Stimulated activated CD4-positive, alpha-beta T cell treated with anti-CD3 and anti-CD28 coated beads, Interleukin-12 subunit alpha, Interleukin-12 subunit beta, amount 100 ng/mL, for 24 hours (primary cell): ENCODE measurements at places on chromosomes 4 and X.
A peak's percentile ranks its signal among the peaks of the same experiment; 100 is the strongest.

- peak; percentile 71 for DNase-seq
Observed at GRCh38 chrX:74550295-74550802, 64.1 kb downstream of the RLIM start.

- no peak for DNase-seq
Observed at GRCh38 chrX:110421500-110422455, 63.1 kb downstream of the RTL9 start.

DNA sequence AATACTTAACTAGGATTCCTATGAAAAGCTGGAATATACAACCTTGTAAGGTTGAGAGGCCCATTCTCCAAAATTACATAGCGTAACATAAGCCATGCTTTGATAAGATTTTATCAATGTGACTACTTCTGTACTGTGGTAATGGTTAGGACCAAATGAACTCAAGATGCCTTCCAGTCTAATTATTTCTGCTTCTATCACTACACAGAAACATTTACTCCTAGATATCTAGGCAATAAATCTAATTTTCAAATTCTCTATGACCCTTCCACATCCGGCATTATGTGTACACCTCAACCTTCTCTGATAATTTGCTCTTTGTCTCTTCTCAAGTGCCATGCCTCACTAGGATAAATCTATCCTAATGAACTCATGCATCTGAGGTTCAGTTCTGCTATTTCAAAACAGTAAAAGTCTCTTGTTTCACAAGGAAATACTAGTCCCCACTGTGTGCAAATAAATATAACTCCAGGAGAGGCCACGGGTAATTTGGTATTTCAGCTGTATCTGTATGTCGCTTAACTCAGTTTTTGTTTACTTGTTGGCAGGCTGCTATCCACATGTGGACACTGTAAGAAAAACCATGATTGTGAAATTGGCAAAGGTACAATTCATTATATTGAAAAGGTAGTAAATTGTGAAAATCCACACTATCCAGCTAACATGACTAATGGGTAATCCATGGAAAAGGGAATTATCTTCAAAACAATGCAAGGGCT is 93.3 kb downstream of the PRDM5 start:
- DNase-seq: no peak

GRCh38 chr4:74624351-74625151 is 169.8 kb downstream of the BTC start:
- no peak for DNase-seq

- DNase-seq: no peak
Observed at GRCh38 chrX:138847930-138848329, 136.4 kb upstream of the FGF13 start.

GRCh38 chr4:174495626-174496025 is 26.7 kb downstream of the HPGD start:
- no peak for DNase-seq

- no peak for DNase-seq
Observed at GRCh38 chr4:142098900-142099545, 462.6 kb downstream of the IL15 start.

DNA sequence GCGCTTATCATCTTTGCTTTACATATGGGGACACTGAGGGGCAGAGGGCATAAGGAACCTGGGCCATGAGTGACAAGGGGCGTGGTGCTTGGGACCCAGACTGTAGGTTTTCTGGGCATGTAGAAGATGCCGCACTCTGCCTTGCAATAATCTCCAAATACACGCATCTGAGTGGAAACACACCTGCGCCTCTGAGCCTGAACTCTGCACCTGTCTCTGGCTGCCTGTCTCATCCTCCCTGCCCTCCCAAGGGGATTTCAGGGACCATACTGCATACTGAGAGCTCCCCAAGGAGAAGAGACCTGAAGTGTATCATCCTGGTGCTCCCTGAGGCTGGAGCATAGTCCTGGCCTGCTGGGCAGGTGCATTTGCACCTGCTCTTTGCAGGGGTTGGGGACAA is 34.7 kb upstream of the ASMTL start:
- DNase-seq: no peak

DNA sequence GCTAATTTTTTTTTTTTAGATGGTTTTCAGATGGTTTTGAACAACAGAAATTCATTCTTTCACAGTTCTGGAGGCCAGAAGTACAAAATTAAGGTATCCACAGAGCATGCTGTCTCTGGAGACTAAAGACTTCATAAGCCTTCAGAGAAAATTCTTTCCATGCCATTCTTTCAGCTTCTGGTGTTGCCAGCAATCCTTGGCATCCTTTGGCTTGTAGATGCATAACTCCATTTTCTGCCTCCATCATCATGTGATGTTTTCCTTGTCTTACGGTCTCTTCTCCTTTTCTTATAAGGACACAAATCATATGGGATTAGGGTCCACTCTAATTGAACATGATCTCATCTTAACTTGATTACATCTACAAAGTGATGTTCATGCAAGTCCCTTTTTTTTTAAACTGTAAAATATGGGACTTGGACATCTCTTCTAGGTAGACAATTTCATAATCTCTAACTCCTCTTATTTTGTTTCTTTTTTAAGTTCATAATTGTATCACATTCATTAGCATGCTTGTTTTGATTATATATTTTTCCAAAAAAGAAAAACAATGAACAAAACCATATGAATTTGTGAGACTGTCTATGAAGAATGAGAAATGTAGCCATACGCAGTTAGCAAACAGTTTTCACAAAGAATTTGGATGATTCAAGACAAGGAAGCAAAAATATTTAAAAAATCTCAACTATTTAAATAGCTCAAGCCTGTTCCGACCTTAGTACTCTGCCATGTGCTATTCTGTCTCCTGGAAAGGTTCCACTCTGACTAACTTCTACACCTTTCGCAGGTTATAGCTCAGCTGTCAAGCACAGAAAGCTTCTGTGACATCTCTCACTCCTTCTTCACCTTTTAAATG is 53.1 kb upstream of the GIMD1 start:
- DNase-seq: no peak

- DNase-seq: no peak
Observed at GRCh38 chr4:145690610-145691009, 10.7 kb downstream of the C4orf51 start.

DNA sequence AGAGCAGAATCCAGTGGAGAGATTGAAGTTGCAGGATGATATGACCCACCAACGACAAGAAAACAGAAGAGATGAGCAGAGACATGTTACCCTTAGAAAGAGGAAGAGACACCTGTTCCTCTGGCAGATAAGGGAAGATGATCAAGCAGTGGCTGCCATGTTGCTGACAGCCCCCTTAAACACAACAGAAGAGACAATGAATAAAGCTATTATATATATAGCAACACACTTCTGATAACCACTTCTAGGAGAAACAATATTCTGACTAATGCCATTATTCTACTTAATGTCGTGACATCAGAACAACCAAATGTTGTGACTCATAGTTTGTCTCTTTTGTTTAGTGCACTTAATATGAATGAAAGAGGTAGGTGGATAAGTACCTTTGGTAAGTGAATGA is 44.9 kb downstream of the SH3RF1 start:
- no peak for DNase-seq

- DNase-seq: no peak
Observed at GRCh38 chr4:1403177-1403583, 3.1 kb downstream of the NKX1-1 start.

- no peak for DNase-seq
Observed at GRCh38 chrX:23263892-23264291, 70.8 kb upstream of the PTCHD1 start.

DNA sequence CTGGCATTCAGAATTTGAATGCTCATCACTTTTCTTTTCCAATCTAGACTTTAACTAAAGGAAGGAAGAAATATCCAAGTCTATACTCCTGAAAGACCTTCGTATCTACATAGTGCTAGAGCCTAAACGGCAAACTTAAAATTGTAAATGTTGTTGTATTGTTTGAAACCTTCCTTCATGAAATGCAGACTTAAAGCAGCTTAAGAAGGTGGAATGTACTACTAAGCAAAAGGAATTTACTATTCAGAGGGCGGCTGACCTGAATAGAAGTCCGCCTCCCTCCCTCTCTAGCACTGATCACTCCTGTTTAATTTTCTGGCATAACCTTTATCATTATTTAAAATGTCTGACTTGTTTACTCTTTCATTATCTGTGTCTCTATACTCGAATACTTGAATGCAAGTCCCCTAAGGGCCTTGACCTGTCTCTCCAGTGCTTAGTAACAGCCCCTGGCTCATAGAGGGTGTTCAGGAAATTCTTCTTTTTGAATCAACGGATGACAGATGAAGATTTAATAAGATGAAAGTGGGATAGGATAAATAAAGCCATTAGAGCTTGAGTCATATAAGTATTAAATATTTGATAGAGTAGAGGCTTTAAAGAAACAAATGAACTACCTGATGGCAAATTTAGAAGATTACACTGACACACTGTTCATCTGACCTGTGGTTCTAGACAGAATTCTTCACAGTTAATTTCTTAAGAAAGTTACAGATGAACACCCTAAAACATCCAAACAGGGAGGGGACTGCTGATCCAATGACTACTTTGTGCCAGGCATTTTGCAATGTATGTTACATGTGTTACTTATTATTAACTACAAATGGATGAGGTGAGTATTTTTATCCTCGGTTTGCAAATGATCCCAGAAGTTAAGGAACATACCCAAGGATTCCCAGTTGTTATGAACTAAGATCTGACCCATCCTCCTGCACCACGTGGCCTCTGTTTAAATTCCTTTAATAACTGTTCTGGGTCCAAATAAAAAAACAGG is 20.2 kb upstream of the RBPJ start:
- no peak for DNase-seq

DNA sequence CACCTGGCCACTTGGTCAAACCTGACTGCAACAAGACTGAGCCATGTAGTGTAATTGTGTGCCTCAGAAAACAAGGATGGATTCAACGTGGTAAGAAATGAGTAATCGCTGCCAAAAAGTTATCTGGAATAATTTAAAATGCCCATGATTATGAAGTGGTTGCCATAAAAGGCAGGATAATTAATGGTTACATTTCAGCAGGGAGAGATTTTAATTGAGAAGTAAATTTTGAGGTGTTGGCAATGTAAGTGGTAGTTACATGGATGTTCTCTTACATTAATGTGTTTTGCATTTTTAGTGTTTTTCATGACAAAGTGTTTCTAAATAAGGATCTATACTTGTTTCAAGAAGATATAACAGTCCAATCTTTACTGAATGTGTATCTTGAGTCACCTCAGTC is 15.7 kb downstream of the HAUS3 start:
- DNase-seq: no peak
